ENCODE measurements at places on chromosomes 3 and 15.

DNA sequence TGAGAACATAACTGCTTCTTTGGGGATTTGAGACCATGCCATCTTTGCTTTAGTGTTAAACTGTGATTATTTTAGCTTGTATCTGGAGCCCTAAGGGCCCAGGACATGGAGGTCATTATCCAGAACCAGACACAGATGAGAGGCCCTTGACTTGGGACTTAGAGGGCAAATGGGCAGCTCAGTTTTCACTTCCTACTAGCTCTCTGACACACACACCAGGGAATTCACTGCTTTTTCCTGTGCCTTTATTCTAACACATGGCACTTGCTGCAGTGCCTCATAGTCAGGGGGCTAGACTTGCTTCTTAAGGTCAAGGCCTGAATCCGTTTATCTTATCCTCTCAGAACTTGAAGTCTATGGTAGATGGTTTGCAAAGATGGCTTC lies 33.3 kb downstream of the AMOTL2 start:
- no peak for DNase-seq

- DNase-seq = no peak
These were observed 202.1 kb downstream of the GREM1 start for GRCh38 chr15:32919749-32920414.

DNA sequence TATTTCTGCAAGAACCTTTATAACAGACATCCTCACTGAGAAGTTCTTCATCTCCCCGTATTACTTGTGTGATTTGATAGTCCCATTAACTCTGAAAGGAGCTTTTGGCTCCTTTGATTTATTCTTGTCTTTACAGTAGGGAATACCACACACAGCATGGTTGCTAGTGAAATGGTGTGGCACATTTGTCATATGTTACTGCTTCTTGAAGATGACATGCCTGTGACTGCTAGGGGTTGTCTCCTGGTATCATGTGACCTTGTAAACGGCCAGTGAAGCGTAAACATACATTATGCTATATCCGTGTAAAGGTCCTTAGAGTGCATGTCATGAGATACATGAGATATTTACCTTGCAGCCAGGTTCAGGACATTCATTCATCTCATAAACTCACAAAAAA lies 197.9 kb downstream of the RYR3 start:
- no peak for DNase-seq

DNA sequence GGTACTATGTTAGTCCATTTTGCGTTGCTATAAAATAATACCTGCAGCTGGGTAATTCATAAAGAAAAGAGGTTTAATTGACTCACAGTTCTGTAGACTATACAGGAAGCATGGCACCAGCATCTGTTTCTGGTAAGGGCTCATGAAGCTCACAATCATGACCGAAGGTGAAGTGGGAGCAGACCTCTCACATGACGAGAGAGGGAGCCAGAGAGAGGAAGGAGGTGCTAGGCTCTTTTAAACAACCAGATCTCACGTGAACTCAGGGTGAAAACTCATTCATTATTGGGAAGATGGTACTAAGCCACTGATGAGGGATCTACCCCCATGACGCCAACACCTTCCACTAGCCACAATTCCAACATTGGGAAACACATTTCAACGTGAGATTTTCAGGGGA lies 301.7 kb upstream of the MDFIC2 start:
- DNase-seq = no peak

- no peak for DNase-seq
These were observed 144.7 kb upstream of the RGMA start for GRCh38 chr15:93233710-93234109.

DNA sequence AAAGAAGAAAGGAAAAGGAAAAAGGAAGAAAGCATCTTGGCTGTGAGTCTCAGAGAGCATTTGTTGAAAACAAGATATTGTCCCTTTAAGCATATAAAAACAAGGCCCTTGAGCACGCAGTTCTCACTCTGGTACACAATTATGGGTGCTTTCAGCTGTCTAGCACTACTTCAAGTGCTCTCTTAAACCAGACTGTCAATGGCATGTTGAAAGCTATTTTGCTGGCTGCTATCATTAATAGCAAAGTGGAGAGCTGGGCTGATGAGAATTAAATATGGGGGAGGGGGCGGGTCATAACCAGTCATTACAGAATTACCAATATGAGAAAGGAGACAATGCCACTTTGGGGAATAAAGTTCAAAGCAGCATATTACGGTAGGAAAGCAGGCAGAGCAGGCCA lies 9.3 kb downstream of the TLE3 start:
- DNase-seq = no peak

- DNase-seq = no peak
These were observed 4.4 kb downstream of the SCN5A start for GRCh38 chr3:38645076-38645475.

- no peak for DNase-seq
These were observed 218.1 kb downstream of the NLGN1 start for GRCh38 chr3:173615661-173616060.

DNA sequence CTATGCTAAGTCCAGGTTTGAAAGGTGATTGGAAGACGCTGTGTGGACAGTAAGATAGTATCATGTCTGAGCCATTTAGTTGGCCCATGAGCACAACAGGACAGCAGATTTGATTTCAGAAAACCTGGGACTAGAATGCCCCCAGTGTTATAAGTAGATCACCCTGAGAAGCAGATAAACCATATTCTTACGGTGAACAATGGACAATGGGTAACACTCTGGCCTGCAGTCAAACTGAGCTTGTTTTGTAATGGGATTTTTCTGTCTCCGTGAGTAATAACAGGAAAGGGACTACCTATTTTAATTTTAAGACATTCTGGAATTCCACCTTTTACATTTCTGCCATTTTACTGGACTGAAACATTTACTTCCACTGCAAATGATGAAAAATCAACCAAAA lies 71.5 kb downstream of the LDHAL6B start:
- DNase-seq = no peak

GRCh38 chr15:82530006-82530405 lies 10.3 kb downstream of the RPS17 start:
- DNase-seq = no peak

DNA sequence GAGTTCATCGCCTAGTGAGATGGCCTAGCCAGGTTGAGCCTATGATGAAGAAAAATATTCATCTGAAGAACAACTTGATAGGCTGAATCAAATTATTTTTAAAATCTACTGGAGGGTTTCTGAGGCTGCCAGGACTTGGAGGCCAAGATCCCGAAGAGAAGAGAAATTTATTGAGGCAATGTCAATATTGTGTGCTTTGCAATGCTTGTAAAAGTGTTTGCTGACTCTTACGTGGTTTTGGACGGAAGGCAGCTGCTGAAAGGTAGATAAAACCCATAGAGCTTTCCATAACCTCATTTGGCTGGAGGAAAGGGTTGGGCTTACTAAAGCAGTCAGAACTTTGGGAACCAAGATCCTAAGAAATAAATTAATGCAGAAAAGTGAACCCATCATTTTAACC lies 361.0 kb upstream of the IL12A start:
- DNase-seq = no peak

- no peak for DNase-seq
These were observed 244.1 kb upstream of the TBL1XR1 start for GRCh38 chr3:177441276-177441812.

DNA sequence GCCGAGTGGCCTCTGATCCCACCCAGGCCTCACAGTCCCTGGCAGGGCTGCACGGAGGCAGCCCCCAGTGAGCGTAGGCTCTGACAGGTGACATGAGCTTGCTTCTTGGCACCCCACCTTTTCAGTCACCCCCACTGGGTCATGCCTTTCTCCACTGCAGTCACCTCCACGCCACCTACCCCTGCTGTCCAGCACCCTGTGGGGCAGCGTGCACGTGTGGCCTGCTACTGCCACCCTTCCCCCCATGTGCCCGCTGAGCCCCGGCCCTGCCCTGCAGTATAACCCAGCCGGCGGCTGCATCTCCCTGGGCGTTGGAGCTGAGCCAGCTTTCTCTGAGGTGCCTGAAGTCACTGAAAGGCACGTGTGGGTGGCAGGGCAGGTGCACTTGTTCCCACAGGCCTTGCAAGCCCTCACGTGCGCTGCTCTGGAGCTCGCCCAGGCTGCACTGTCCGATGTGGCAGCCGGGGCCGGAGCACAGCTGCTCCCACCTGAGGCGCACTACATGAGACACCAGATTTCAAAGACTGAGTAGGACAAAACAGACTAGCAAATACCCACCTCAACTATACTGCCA lies 65.6 kb downstream of the NIPA2 start:
- DNase-seq = no peak

DNA sequence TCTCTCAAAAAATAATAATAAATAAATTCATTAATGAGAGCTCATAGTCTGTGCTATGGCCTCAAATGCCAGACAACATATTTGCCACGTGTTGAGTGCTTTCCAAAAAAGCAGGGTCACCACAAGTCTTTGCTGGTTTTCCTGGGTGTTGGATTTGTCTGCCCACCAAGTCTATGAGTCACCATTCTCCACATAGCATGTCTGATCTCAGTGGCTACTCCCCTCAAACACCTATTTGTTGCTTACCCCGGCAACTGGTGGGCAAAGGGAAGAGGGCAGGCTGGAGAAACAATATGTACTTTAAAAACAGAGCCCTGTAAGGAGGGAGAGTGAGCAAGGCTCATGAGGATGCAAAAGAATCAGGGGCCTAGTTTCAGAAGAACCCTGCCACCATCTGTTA lies 120.0 kb upstream of the ARRDC4 start:
- DNase-seq = no peak

DNA sequence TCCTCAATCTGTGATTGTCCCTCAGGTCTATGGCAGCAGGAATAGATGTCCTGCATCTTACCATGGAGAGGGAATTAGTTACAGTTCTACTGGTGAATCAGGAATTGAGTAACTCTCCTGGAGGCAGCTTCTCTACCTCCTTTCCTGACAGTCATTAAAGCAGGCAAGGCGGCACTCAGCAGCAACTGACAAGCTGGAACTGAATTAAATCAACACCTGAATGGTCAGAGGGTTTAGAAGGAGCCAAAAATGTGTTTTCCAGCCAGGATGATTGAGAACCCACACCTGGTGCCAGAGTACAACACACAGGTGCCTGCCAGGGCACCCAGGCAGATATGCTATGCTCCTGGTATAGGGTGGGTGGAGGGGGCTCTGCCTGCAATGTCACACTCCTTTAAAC lies 43.1 kb upstream of the TIPARP start:
- no peak for DNase-seq

DNA sequence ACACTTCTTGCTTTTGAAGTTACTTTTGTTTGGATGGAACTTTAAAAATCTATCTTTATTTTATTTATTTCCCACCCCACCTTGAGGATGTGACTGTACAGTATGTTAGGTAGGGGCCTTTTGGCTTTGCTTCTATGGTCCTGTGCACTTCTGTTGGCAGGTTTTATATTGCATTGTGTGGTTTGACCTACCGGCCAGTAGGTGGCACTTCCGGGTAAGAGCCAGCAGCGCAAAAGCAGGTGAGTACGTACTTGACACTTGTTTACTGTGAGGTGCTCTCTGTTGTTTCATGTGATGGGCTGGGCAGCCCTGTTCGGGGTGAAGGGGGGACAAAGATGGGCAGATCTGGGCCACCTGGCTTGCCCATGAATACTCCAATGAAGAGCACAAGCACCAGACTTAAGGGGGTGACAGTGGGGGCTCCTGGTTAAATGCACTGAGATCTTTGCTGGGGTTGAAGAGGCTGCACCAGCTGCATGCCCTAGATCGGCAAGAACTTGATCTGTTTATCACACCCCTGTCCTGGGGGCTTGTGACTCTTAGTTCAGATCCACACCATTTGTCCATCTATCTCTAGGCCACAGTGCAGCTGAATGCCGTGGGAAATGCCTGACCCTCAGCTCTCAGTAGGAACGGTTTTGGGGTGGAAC lies 131.6 kb downstream of the NLGN1 start:
- DNase-seq = no peak

GRCh38 chr15:77144492-77145070 lies 73.7 kb upstream of the TSPAN3 start:
- no peak for DNase-seq

GRCh38 chr15:90043530-90044010 lies 42.4 kb downstream of the ZNF710 start:
- no peak for DNase-seq

- no peak for DNase-seq
These were observed 371.9 kb upstream of the CNTN4 start for GRCh38 chr3:1726741-1727140.

GRCh38 chr3:47162697-47163168 lies 1.2 kb downstream of the SETD2 start:
- peak; percentile 35 for DNase-seq

- DNase-seq = no peak
These were observed 235.4 kb downstream of the NFKBIZ start for GRCh38 chr3:102084704-102085103.

DNA sequence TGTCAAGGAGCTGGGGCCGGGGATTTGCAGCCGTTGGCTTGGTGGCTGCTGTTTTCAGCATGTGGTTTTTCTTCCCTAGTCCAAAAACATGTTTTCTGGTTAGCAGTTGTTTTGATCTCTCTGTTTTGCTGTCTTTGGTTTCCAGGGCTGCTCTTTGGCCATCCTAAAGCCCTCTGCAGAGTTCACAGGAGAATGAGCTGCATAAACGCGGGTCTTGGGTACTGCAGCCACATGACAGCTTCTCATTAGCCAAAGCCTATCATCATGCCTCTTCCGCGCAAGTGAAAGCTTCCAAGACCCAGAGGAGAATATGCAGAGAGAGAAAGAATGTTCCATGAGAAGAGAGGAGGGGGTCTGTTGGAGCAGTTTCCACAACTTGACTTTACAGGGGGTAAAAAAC lies 138.5 kb downstream of the NTRK3 start:
- DNase-seq = no peak

- DNase-seq = no peak
These were observed 30.2 kb downstream of the ITGA11 start for GRCh38 chr15:68401496-68402431.

DNA sequence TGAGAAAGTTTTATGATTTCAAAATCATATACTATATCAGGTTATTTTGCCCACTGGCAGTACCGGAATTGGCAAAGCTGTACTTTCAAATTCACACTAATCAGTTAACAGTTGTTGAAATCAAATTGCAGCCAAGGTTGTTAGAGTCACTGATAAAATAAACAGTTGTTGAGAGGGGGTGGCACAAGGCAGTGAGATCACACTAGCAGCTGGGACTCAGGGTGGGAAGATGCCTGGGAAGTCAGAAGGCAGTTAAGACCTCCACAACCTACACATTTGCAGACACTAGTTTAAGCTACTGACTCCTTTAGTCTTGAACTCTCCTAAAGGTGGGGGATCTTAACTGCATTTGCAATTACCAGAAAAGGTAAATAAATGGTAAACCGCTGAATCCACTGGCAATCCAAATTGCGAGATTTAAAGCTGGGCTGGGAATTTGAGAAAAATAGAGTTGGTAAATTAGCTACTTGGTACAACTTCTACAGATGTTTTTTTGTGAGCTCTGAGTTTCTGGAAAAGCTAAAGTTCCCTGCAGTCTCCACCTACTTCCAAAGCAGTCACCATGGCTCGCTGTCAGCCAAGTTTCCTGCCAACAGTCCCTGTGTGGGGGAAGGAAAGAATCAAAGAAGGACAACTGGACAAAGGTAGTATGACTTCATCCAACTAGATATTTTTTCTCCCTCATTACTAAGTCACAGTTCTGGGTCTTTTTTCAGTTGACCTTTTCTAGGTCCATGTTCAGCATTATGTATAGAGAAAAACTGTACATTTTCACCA lies 105.7 kb downstream of the ZNF385D start:
- DNase-seq = no peak

Measured in activated CD4-positive, alpha-beta T cell treated with anti-CD3 and anti-CD28 coated beads, Interleukin-2, amount 50 U/mL, for 24 hours (primary cell).